ENCODE measurements at places on chromosomes 7 and 10. TPM values are rescaled to one million over a fixed set of nuclear protein-coding genes. Genes with fewer than 3 reads are reported as not detected.

DNA sequence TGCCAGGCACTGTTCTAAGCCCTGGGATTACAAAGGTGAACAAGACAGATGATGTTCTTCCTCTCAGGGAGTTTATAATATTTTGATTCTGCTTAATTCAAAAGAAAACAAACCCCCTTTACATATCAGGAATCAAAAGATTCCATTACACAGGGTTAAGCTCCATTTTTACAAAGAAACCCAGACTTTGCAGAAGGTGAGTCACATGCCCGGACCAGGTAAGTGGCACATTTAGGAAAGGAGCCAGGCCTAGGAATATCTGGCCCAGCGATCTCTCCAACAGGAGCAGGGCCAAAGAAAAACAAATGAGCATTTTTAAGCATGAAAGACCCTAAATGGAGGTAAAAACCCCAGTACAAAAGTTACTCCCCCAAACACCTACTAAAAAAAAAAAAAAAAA lies 1.1 kb downstream of the STN1 start:
- no peak for ATAC-seq

GRCh38 chr7:1666823-1667565 lies 3.1 kb upstream of the ELFN1 start:
- no peak for ATAC-seq

The HOXA7 gene
- total RNA-seq: 0.85 TPM

The SPDYE16 gene
- 0.42 TPM for total RNA-seq

The ADAMTS14 gene
- total RNA-seq: 0.27 TPM

The GRM8 gene
- total RNA-seq: 3.4 TPM

All from gastroesophageal sphincter (tissue), 4 donors.